NCI-H774 (cell line): ENCODE measurements at places on chromosomes 16 and 17.

DNA sequence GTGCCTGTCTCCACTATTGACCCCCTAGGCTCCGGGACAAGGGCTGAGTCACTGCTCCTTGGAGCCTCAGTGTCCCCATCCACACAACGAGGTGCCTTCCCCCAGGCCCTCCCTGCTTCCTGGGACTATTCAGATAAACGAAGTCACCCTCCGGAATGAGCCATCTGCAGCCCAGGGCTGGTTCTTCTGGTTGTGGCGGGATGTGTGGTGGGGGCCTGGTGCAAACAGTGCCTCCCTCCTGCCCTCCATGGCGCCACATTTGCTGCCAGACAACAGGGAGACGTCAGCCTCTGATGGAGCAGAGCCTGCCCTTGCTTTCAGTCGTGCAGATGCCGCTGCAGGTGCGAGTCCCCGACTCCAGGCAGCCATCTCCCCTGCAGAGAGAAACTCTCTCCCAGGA, 5.1 kb upstream of the KRT16 start:
- no peak for DNase-seq

DNA sequence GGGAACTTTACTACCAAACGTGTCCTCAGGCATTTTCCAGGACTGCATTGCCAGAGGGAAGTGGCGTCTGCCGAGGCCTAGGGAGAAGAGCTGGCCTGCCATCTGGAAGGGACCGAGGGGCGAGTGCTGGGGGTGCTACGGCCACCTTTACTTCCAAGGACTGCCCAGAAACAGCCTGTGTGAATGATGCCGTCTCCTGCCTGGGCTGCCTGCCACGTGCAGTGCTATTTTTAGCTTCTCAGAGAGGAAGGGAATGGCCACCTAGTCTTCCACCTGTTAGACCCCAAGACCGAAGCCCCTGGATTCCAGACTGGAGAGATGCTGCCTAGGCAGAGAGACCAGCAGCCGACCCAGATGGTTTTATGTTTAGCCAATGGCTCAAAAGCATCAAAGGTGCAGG, 57.2 kb downstream of the VAC14 start:
- DNase-seq: no peak

DNA sequence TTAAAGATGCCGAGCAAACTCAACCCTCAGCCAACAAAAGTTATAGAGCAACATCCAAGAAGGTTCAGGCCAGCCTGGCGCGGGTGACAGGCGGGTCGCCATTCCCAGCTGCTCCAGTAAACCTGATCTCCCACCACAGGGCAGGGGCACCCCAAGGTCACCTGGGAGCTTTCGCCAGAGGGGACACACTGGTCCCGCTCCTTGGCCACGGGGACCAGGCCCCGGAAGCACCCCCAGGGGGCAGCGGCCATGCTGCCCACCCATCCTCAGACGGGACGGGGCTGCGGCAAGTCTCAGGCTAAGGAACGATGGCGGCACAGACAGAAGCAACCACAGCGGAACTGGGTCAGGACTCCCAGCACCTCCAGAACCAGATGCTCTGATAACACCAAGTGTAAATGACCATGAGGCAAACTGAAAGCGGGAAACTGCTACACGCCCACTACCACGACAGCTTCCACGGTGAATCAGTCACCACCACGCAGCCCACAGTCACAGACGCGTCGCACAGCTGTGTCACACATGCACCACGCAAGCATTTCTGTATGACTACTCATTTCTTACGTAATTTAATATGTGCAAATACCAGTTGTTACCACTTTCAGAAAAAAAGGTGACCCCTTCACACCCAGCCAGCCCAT, 14.1 kb upstream of the CCDC154 start:
- DNase-seq: no peak

DNA sequence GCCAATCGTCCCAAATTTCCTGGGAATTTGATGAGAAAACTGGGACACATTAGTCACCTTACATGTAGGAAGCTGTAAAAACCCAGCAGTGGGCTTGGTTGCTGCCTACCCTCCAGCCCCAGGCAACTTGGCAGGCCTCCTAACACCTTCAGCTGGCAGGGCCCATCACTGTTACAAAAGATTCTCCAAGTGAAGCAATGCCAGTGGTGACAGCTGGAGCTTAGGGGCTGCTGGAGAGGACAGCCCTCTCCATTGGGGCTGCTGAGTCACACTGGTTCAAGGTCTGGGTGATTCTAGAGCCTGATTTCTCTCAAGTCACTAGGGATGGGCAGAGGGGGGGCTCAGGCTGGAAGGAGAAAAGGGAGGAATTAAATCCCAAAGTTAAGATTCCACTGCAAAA, 180.6 kb downstream of the COPRS start:
- no peak for DNase-seq
